Prostate gland (tissue), 2 donors: ENCODE measurements at places on chromosomes 11 and 22.

DNA sequence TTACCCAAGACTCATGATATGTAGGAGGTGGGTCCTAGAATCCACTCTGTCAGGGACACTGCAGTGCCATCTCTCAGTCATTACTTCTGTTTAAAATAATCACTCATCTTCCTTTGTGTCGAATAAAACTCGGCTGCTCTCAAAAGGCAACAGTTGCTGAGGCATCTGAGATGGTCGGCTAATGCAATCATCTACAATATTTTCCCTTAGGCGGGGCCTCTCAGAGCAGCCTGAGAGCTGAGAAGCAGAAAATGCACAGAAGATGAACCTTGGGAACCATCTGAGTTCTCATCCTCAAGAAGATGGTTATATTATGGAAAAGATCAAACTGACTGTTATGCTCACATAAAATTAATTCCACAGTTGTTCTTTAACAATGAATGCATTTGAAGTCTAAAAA is 1518.2 kb upstream of the TENM4 start:
- H3K27ac ChIP-seq: no peak overlapping the region
- H3K4me1 ChIP-seq: no peaks in the 10 kb centered on the region
- no peak for DNase-seq
- H3K36me3 ChIP-seq: no peaks in the 10 kb centered on the region

DNA sequence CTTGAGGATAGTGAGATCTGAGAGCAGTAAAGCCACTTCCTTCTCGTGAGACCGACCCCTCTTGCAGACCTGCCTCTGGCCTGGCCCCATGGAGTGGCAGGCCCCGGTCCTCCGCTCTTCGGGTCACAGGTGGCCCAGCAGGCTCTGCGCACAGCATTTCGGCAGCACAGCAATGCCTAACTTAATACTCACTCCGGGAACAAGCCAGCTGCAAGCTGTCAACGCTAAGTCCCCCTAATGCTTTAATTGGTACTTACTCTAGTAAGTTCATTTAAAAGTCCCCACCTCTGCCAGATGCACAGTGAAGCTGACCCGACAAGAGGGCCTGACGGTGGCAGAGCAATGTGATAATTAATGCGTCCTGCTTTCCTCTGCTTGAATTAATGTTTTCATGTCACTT is 349.3 kb upstream of the B3GAT1 start:
- H3K4me3 ChIP-seq: no peak overlapping the region
- H3K27ac ChIP-seq: no peak overlapping the region
- no peak for DNase-seq
- no peaks in the 10 kb centered on the region for H3K36me3 ChIP-seq

GRCh38 chr11:70751142-70751734 is 352.9 kb downstream of the CTTN start:
- no peak for DNase-seq
- H3K27me3 ChIP-seq: no peaks in the 10 kb centered on the region
- H3K27ac ChIP-seq: no peak overlapping the region
- no peaks in the 10 kb centered on the region for H3K4me1 ChIP-seq
- no peaks in the 10 kb centered on the region for H3K36me3 ChIP-seq

GRCh38 chr11:36360318-36360717 is 64.2 kb downstream of the PRR5L start:
- H3K27me3 ChIP-seq: no peaks in the 10 kb centered on the region
- H3K4me3 ChIP-seq: no peak overlapping the region
- H3K4me1 ChIP-seq: no peaks in the 10 kb centered on the region
- no peaks in the 10 kb centered on the region for H3K36me3 ChIP-seq
- H3K27ac ChIP-seq: no peak overlapping the region

DNA sequence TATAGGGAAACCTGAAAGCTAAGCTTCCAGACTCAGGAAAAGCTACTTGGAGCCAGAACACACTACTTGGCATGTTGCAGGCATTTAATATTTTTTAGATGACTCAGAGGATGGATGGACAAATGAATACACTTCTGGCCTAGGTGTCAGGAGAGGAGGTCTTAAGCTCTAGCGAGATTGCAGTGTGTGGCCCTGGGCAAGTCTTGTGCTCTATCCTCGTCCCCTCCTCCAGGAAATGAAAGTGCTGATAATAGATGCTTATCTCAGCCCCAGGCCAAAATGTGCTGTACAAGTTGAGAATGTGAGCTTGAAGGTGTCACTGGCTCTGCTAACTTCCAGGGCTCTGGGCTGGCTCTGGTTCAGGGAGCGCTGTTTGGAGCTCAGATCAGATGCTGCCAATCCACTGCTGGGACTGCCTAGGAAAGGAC is 136.3 kb downstream of the PKNOX2 start:
- H3K4me1 ChIP-seq: no peaks in the 10 kb centered on the region
- H3K27ac ChIP-seq: no peak overlapping the region
- peak; percentile 41 for DNase-seq
- no peaks in the 10 kb centered on the region for H3K36me3 ChIP-seq
- H3K4me3 ChIP-seq: no peak overlapping the region

GRCh38 chr11:11444804-11445131 is 91.7 kb upstream of the CSNK2A3 start:
- H3K4me1 ChIP-seq: no peaks in the 10 kb centered on the region
- peak overlapping the region; percentile 51 for H3K27ac ChIP-seq
- H3K4me3 ChIP-seq: no peak overlapping the region
- no peaks in the 10 kb centered on the region for H3K36me3 ChIP-seq

DNA sequence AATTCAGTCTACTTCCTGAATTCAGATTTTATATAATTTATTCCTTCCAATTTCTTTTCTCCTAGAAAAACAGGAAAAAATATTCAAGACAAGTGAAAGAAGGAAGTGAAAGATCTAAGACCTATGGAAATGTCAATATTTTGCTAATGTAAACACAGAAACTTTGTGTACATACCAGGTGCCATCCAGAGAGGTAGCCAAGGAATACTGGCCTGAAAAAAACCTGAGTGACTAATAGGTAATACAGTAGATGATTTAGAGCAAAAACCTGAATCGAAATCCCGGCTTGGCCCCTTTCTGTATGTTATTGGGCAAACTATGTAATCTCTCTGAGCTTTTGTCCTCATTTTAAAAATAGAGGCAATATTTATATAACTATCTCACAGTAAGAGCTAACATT is 59.2 kb upstream of the FSHB start:
- H3K27me3 ChIP-seq: no peaks in the 10 kb centered on the region
- H3K4me3 ChIP-seq: no peak overlapping the region
- H3K27ac ChIP-seq: no peak overlapping the region
- no peaks in the 10 kb centered on the region for H3K36me3 ChIP-seq
- no peaks in the 10 kb centered on the region for H3K4me1 ChIP-seq

- DNase-seq: no peak
- no peaks in the 10 kb centered on the region for H3K36me3 ChIP-seq
- H3K27ac ChIP-seq: no peak overlapping the region
- no peaks in the 10 kb centered on the region for H3K27me3 ChIP-seq
These were observed 3.0 kb downstream of the OR8D1 start for GRCh38 chr11:124310721-124311120.

GRCh38 chr11:128354476-128354875 is 232.9 kb downstream of the ETS1 start:
- H3K27ac ChIP-seq: no peak overlapping the region
- no peak overlapping the region for H3K4me3 ChIP-seq
- no peaks in the 10 kb centered on the region for H3K36me3 ChIP-seq
- H3K4me1 ChIP-seq: no peaks in the 10 kb centered on the region
- no peaks in the 10 kb centered on the region for H3K27me3 ChIP-seq

DNA sequence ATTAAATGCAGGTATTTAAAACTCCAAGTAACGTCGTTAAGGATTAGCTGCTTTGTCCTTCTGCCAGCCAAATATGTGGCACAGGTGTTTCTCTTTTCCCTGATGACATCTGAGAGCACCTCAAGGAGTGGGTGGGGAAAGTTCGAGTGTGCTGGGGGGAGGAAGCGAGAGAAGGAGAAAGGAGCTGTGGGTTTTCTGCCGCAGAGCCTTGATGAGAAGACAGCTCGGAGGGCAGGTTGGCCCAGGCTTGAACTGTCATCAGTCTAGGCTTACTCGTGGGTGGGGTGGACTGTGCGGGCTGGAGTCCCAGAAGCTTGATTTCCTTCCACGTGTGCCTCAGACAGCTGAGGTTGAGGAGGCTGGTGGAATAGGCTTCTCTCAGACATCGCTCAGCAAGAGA is 15.2 kb upstream of the SORL1-AS1 start:
- no peak overlapping the region for H3K4me3 ChIP-seq
- H3K36me3 ChIP-seq: no peaks in the 10 kb centered on the region
- H3K27me3 ChIP-seq: no peaks in the 10 kb centered on the region
- H3K27ac ChIP-seq: peak overlapping the region; percentile 72

GRCh38 chr11:76803023-76803422 is 19.9 kb downstream of the TSKU start:
- peaks cover 19% of the 10 kb centered on the region for H3K4me1 ChIP-seq
- H3K27me3 ChIP-seq: no peaks in the 10 kb centered on the region
- H3K27ac ChIP-seq: no peak overlapping the region
- no peaks in the 10 kb centered on the region for H3K36me3 ChIP-seq
- DNase-seq: peak; percentile 3
- no peak overlapping the region for H3K4me3 ChIP-seq

DNA sequence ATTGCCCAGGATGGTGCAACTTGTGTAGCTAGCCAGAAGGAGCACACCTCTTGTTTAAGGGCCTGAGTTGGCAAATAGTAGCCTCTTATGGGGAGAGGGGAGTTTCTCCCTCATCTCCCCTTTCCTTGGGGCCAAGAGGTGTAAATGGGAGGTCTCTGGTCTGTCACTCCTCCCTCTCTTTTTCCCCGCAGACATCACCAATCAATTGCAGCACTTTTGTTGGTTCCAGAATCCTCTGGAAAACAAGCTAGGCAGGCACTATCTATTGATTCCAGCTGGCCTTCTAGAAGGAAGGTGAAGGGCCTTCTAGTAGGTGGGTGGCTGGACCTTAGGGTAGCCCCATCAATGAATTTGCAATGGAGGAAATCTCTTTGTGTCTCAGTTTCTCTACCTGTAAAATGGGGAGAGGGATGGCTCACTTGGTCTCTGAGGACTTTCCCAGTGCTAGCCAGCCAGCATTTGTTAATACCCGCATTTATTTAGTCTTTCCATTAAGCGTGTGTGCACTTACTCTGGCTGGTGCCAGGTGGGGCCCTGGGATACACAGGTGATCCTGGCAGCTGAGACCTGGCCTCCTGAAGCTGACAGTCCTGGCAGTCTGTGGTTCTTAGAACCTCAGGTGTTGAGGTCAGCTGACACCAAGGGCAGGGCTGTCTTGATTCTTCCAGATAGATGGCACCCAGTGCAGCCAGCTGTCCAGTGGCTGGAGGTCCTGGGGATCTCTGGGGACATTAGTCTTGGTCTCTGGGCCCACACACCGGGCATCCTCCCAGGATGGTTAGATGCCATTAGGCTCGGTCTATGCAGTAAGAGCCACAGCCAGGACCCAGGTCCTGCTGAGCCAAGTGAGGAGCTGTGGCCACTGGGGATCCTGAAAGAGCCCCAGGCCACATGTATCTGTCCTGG is 51.7 kb downstream of the TSPAN18 start:
- no peaks in the 10 kb centered on the region for H3K27me3 ChIP-seq
- no peaks in the 10 kb centered on the region for H3K4me1 ChIP-seq
- H3K36me3 ChIP-seq: no peaks in the 10 kb centered on the region
- no peak for DNase-seq
- H3K4me3 ChIP-seq: no peak overlapping the region

- no peak for DNase-seq
- H3K27me3 ChIP-seq: no peaks in the 10 kb centered on the region
- no peaks in the 10 kb centered on the region for H3K36me3 ChIP-seq
These were observed 28.9 kb upstream of the TMEM86A start for GRCh38 chr11:18669711-18670110.

GRCh38 chr11:69958308-69958707 is 119.8 kb upstream of the ANO1 start:
- no peaks in the 10 kb centered on the region for H3K4me1 ChIP-seq
- no peak overlapping the region for H3K27ac ChIP-seq
- no peaks in the 10 kb centered on the region for H3K27me3 ChIP-seq
- H3K36me3 ChIP-seq: no peaks in the 10 kb centered on the region

- no peak overlapping the region for H3K27ac ChIP-seq
- no peaks in the 10 kb centered on the region for H3K36me3 ChIP-seq
- no peak for DNase-seq
- no peak overlapping the region for H3K4me3 ChIP-seq
- H3K4me1 ChIP-seq: no peaks in the 10 kb centered on the region
- H3K27me3 ChIP-seq: no peaks in the 10 kb centered on the region
These were observed 282.3 kb downstream of the KIRREL3 start for GRCh38 chr11:126718276-126718675.

- no peak for DNase-seq
- no peak overlapping the region for H3K27ac ChIP-seq
- H3K27me3 ChIP-seq: no peaks in the 10 kb centered on the region
- no peak overlapping the region for H3K4me3 ChIP-seq
- no peaks in the 10 kb centered on the region for H3K36me3 ChIP-seq
These were observed 19.0 kb downstream of the USP35 start for GRCh38 chr11:78207532-78208256.

GRCh38 chr22:42328130-42328783 is 57.8 kb upstream of the TCF20 start:
- H3K36me3 ChIP-seq: no peaks in the 10 kb centered on the region
- no peak overlapping the region for H3K4me3 ChIP-seq
- DNase-seq: no peak
- H3K4me1 ChIP-seq: no peaks in the 10 kb centered on the region

- peak overlapping the region; percentile 53 for H3K4me3 ChIP-seq
- no peaks in the 10 kb centered on the region for H3K27me3 ChIP-seq
- H3K27ac ChIP-seq: peak overlapping the region; percentile 79
- DNase-seq: peak; percentile 7
- H3K36me3 ChIP-seq: no peaks in the 10 kb centered on the region
These were observed 871 bp downstream of the SLC35E4 start for GRCh38 chr22:30636226-30637077.

GRCh38 chr11:45104790-45105084 is 41.7 kb upstream of the PRDM11 start:
- H3K27ac ChIP-seq: no peak overlapping the region
- peaks cover 4% of the 10 kb centered on the region for H3K27me3 ChIP-seq
- no peak overlapping the region for H3K4me3 ChIP-seq
- no peaks in the 10 kb centered on the region for H3K4me1 ChIP-seq
- DNase-seq: no peak

DNA sequence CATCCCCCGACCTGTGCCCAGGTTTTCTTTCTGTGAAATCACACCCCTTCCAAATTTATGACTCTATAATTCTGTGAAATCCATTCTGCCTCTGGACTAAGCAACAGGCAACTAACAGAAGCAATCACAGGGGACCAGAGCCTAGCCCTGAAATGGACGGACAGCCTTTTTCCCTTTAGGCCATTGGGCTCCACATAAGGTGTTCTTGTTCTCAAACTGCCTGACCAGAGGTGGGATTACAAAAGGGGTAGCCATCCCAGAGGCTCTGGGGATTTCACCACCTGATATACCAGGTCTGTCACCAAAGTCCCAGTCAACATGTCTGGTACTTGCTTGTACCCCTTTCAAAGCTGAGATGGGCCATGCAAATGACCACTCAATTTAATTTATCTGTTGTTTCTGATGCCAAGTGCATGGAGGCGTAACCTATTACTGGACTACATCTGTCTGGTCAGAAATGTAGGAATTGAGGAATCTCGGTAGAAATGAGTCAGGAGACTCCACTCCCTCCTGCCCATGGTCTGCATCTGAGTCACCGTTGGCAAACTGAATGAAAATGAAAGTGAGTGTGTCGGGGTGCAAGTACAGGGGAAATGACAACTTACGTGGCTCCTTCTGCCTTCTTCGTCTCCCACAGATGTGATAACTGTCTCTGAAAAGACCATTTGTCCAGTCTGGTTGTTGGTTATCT is 10.2 kb downstream of the DKK3 start:
- no peaks in the 10 kb centered on the region for H3K27me3 ChIP-seq
- H3K4me1 ChIP-seq: no peaks in the 10 kb centered on the region
- no peaks in the 10 kb centered on the region for H3K36me3 ChIP-seq
- no peak overlapping the region for H3K4me3 ChIP-seq
- no peak overlapping the region for H3K27ac ChIP-seq
- no peak for DNase-seq

GRCh38 chr11:7480113-7480512 is 5.2 kb upstream of the OLFML1 start:
- no peaks in the 10 kb centered on the region for H3K27me3 ChIP-seq
- H3K36me3 ChIP-seq: no peaks in the 10 kb centered on the region
- H3K4me3 ChIP-seq: no peak overlapping the region
- H3K4me1 ChIP-seq: no peaks in the 10 kb centered on the region
- DNase-seq: no peak
